ENCODE measurements at places on chromosomes 16 and 17.

DNA sequence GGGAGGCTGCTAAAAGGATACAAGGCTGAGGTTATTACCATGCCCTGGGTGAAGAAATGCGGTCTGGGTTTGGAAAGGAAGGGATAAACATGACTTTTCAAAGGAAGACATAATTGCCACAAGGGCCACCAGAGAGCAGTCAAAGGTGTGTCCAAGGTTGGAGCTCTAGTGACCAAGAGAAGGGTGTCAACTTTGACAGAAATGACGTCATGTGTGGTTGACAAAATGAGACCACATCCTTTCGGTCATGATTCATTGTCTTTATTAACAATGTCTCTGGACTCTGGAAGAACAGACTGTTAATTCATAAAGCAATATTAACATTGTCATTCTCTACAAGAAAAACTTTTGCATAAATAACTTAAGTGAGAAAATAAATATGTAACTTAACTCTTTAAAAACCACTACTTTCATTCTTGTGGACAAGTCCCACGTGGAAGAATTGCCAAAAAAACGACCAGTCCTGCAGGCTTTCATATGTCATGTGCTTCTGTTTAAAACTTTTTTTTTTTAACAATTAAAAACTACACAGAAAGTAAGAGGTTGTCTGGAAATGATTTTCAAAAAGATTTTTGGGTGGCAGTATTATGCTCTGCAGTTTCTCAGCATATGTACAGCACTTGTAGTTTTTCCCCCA lies 5.0 kb downstream of the SOST start:
- DNase-seq: no peak

DNA sequence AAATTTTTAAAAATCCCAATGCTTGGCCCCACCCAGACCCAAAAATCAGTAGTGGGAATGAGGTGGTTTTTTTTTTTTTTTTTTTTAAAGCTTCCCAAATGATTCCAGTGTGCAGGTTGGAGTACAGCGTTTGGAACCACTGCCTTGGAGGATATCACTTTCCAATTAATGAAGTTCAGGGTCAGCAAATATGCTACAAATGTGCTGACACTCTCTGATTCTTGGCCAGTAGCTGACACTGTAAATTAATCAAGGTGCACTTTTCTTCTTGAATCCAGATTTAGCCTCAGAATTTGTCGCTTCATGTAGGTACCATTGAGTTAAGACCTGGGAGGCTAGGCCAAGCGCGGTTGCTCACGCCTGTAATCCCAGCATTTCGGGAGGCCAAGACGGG lies 230.2 kb downstream of the SNX29 start:
- no peak for DNase-seq

DNA sequence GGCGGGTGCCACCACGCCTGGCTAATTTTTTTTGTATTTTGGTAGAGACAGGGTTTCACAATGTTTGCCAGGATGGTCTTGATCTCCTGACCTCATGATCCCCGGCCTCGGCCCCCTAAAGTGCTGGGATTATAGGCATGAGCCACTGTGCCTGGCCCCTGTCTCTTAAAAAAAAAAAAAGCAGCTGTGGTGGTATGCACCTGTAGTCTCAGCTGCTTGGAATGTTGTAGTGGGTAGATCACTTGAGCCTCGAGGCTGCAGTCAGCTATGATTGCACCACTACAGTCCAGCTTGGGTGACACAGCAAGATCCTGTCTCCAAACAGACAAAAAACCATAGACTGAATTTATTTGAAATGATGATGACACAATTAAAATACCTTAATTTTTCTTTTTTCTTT lies 24.3 kb downstream of the CDK12 start:
- no peak for DNase-seq

DNA sequence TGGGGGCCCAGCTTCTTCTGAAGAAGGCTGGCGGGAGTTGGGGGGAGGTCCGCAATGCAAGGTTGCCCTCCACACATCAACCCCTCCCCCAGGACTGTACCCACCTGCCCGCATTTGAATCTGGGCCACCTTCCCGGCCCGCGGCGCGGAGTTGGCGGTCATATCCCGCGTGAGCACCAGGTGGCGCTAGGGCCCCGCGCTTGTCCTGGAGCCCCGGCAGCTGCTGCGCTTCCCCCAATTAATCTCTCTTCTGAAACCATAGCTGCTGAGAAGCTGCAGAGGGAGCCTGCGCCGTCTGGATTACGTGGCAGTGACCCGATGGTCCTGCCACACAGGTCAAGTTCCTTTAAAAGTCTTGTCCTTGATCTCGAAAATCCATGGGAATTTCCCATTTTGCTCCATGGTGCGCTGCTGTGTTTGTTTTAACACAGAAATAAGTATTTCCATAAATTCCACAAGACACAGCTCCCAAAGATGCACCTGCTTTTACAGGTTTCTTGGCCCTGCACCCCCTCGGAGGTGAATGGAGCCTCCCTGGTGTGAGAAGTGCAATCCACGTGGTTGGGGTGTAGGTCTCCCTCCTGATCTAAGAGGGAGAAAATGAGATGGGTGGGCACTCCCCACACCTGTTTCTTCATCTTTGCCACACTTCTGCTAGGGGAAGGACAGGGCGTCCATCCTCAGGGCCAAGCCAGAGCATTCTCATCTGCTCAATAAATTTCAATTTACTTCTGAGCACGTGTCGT lies 22.1 kb downstream of the COX4I1 start:
- DNase-seq: peak; percentile 64

DNA sequence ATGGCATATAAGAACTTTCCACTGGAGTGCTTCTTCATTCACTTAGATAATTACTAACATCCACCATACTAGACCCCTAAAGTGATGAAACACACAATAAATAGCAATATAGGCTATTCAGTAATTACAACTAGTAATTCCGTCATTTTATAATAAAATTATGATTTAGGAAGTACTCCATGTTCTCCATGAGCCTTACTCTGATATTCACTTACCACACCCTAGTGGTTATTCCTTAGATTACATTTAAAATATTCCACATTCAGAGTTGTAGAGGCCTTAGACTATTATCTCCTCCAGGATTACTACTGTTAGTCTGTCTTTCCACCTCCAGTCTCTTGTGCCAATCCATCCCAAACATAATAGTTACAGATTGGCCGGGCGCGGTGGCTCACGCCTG lies 62.4 kb downstream of the STH start:
- no peak for DNase-seq

DNA sequence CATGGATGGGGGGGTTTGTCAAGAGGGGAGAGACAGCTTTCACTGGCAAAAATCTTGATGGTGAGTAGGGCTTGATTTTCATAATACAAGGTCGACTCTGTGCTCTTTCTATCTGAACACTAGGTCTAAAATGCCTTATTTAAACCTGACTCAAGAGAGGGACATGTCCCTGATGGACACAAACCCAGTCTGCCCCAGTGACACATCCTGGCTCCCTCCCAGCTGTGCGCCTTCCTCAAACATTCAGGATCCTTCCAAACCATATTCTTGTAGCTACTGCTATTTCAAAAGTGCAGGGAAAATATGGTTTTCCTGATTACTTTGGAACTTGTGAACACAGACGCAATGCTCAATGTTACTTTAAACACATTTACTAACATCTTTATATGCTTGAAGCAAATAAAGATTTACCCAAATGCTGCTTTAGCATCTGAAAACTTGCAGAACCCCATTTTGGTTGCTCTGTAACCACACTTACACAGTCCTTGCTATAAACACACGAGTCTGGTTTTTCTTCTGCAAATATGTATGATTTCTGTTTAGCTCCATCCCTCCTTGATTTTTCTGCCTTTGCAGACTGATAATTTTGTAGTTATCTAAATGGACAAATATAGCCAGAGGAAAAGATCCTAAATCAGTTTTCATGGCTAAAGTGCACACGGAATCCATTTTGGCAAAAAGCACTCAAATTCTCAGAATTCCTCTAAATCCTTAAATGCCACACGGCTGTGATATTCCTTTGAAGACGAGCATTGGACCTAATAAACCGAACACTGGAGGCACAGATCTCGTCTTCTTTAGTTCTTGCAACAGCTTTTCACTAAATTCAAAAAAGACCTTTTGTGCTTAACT lies 499.9 kb upstream of the ZFHX3 start:
- no peak for DNase-seq

- no peak for DNase-seq
Observed at GRCh38 chr17:3556239-3556915, 1.2 kb downstream of the TRPV3 start.

DNA sequence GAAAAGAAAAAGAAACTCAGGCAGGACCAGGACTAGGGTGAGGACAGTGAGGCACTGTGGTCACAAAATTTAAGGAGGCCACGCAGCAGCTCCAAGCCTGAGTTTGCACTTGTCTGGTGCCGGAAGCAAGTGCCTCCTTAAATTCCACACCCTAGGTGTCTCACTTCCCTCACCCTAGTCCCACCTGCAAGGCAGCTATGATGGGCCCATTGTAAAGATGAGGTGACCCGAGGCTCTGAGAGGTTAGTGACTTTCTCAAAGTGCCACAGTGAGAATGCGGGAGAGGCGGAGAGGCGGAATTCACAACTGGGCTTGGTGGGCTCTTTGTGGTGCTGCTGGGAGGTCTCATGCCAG lies 21.5 kb upstream of the EEF2K start:
- no peak for DNase-seq

GRCh38 chr16:71557954-71558582 lies 18.8 kb downstream of the TAT start:
- DNase-seq: no peak

GRCh38 chr17:42775534-42776098 lies 2.4 kb downstream of the VPS25 start:
- no peak for DNase-seq

- DNase-seq: no peak
Observed at GRCh38 chr17:49985310-49985990, 9.6 kb downstream of the DLX3 start.

DNA sequence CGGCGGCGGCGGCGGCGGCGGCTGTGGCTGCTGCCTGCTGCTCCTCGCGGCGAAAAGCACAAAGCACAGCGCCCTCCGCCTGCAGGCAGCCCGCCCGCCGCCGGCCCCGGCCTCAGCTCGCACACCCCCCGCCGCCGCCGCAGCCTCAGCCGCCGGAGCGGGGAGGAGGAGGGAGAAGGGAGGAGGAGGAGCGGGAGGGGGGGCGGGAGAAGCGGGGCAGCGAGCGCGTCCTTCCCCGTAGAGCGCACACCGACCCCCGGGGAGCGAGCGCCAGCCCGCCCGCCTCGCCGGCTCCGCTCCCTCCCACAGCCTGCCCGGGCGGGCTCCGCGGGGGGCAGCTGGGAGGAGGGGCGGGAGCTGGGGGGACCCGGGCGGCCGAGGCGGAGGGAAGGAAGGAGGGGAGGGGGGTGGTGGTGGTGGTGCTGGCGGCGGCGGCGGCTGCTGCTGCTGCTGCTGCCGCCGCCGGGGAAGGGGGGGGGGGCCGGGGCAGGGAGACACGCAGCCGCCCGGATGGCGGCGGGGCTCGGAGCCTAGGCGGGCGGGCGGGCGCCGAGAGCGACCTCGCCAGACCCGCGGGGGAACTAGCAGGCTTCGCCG lies at the start of gene UBTF:
Gene UBTF (minus strand): TSS at position 60 of the 597 bp plus-strand sequence. CDS start 1,446 bp downstream, outside the sequence.
- no peak for DNase-seq

DNA sequence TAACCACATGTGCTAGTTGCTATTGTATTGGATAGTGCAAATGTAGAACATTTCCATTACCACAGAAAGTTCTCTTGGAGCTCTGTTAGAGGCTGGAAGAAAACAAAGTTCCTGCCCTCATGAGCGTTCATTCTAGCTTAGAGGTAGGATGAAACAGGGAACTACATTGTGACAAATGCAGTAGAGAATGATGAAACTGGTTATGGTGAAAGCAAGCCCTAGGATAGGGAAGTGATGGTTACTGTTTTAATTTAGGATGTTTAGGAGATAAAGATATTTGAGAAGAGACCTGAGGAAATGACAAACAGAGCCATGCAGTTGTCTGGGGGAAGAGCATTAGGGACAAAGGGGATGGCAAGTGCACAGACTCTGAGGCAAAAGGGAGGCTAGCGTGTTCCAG lies 50.7 kb downstream of the AATF start:
- DNase-seq: no peak

DNA sequence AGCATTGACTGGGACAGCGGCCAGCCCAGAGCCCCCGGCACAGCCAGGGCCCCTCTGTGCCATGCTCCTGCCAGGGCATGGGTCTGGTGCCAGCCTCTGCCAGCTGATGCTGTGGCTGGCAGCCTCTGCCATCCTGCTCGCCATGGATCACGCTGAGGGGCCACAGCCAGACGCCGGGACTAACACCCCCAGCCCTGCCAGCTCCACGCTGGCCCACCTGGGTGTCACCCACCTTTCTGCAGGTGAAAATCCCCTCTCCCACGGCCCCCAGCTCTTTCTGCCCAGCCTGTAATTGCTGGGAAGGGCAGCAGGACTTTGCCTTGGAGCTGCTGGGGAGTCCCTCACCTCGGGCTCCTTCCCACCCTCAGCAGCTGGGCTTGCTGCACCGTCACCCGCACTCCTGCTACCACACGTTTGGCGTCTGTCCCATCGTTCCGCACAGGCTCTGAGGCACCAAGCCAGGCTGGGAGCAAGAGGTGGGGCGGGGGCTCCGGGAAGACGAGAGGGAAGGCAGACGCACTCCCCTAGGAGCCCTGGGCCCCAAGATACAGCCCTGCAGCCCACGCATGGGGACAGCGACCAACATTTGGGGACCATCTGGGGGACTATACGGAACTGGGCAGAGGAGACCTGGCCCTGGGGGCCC lies 42.0 kb upstream of the ACSF3 start:
- DNase-seq: no peak

GRCh38 chr17:54892360-54892759 lies 8.3 kb upstream of the TOM1L1 start:
- no peak for DNase-seq
